ENCODE measurements at places on chromosomes 2 and 18.

DNA sequence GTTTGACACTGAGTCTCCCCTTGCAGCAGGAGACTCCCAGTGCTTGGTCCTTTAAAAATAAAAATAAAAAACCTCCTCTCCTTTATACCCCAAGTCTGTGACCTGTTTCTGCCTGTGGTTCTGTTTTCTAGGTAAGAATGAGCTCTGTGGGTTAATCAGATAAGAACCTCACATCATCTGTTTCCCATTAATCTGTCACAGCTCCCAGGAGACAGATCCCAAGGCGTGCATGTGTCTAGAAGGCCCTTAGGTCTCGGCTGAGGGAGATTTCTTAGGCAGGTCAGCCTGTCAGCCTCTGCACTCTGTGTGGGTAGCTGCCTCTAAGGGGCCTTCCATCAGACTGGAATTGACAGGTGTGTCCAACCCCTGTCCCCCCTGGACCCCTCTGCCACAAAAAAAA, 80.7 kb downstream of the FHOD3 start:
- DNase-seq: no peak

- DNase-seq: no peak
Observed at GRCh38 chr2:127951026-127951425, 65.3 kb upstream of the AMMECR1L start.

GRCh38 chr2:47179388-47179787, 24.3 kb upstream of the STPG4 start:
- DNase-seq: no peak

DNA sequence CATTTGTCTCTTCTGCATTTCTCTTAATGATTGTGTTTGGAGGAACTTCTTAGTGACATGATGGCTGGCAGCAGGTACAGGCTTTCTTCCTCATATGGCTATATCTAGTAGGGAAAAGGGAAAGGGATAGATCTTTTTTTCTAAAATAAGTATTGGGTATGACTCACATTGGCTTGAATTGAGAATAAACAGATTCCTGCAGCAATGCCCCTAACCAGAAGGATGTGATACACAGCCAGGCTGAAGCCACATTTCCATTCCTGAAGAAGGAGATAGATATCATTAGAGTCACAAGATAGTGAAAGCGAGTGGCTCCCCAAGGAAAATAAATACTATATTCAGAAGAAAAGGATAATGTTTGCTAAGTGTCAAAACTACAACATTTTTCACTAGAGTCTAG, 61.1 kb downstream of the VWC2L start:
- no peak for DNase-seq

DNA sequence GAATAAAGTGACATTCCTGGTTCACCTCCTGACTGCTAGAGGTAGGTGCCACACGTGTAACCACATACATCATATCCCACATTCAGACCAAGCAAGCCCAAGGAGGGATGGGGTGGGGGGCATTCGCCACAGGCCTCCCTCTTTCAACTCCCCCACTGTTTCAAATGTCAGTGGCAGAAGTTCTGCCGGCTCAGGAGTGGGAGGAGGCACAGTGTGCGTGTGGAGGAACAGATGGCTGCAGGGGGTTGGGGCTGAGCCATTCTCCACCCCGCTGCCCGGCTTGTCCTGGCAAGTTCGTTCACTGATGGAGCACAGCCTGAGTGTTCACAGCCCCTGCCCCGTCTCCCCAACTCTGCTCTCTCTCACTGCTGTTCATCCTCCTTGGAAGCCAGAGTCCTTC, 75.4 kb upstream of the TANC1 start:
- no peak for DNase-seq

DNA sequence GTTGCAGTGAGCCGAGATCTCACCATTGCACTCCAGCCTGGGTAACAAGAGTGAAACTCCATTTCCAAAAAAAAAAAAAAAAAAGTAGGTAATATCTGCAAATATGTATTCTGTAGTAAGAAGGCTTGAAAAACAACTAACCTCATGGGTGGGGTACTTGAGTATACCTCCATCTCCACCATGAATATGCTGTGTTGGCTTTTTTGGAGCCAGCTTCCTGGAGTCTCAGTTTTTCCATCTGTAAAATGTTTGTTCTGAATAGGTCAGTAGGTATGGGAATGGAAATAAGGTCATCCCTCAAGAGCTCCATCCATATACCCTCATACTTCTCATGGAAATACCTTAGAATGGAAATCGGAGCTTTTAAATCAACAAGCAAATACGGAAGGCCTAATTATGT, 430.0 kb upstream of the FAM98A start:
- DNase-seq: no peak

- DNase-seq: no peak
Observed at GRCh38 chr2:142165790-142166189, 35.0 kb upstream of the LRP1B start.

DNA sequence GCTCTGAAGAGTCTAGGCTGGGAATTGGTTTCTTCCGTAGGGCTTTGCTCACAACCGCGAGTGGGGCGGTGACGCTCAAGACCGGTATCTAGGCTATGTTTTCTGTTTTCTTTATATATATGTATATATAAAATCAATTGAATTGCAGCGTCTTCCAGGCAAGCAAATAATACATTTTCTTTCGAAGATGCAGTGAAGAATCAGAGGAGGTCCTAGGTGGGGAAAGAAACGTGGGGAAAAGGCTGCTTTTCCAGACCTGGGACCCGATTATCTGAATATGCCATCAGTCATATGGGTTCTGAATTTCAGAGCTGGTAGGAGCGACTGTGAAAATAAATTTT, 714 bp upstream of the SCN9A start:
- DNase-seq: no peak

- no peak for DNase-seq
Observed at GRCh38 chr2:236525411-236525997, 44.1 kb upstream of the ACKR3 start.

DNA sequence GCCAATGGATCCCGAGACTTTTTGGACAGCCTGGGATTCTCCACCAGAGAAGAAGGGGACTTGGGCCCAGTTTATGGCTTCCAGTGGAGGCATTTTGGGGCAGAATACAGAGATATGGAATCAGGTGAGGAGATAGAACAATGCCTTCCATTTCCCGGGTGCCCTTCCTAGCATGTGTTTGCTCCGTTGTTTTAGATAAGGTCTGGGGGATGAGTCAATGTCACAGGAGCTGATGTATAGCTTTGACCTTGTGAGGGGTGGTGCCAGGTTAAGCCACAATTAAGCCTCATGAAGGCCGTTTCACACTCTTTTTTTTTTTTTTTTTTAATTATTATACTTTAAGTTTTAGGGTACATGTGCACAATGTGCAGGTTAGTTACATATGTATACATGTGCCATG, 4.7 kb downstream of the TYMS start:
- no peak for DNase-seq

- no peak for DNase-seq
Observed at GRCh38 chr2:80233333-80233732, 71.2 kb downstream of the LRRTM1 start.

- DNase-seq: no peak
Observed at GRCh38 chr2:168159754-168160585, 87.4 kb downstream of the STK39 start.

Measured in stimulated activated CD4-positive, alpha-beta T cell treated with anti-CD3 and anti-CD28 coated beads, Interleukin-4, amount 100 ng/mL, for 4 hours (primary cell).